ENCODE measurements at places on chromosomes 11 and 22.

DNA sequence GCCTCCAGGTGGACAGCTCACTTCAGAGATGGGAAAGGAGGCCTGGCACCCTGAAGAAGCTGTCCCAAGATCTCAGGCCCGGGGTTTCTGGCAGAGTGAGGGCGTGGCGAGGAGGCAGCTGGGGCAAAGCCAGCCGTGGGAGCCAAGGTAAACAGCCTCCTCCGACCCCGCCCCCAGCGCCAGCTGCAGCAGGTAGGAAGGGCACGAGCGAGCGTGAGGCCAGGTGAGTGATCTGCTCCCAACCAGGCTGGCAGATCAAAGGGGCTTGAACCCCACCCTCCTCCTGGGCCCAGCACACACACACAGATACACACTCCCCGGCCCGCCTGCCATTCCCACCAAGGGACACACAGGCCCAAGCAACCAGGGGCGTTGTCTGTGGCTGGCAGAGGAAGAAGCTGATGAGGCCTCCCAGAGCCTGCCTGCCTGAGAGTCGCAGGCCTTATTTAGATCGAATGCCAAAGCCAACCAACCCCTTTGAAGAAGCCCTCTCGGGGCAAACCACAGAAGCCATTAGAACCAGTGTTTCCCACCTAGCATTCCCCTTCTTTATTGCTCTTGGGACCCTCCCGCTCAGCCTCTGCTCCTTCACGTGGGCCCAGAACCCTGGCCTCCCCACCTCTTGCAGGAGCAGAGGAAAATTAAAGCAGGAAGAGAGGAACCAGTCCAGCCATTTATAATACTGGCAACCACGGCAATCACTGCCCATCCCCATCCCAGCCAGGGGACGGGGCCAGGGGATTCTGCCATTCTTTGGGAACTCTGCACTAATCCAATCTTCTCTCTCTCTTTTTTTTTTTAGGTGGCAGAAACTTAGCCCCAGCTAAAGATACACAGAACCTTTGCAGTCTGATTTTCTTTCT, 5.0 kb downstream of the PDGFB start:
- DNase-seq, result peak; percentile 86

GRCh38 chr11:88293931-88294330, 43.6 kb downstream of the CTSC start:
- DNase-seq, result no peak

- DNase-seq, result no peak
These were observed 132.6 kb upstream of the HSD17B12 start for GRCh38 chr11:43547889-43548381.

GRCh38 chr11:6390718-6391469, 620 bp downstream of the SMPD1 start:
- no peak for DNase-seq
